Activated CD4-positive, alpha-beta T cell treated with anti-CD3 and anti-CD28 coated beads, Interleukin-2, amount 50 U/mL, for 4 hours (primary cell): ENCODE measurements at places on chromosomes 7 and 10.

DNA sequence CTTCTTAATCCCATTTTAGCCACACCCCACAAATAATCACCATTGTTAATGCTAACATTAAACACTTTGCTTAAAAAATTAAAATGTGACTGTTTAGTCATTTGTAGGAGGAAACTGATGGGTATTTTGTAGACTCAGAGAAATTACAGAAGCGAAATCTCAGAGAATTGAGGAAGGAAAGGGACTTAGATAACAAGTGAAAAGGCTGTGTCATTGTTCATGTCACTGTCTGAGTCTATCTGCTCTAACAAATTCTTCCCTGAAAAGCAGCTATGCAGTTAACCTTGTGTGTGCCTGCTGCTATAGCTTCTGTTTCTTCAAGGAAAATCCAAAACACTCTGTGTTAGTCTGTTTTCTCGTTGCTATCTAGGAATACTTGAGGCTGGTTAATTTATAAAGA is 40.9 kb upstream of the PLXDC2 start:
- DNase-seq, result no peak

DNA sequence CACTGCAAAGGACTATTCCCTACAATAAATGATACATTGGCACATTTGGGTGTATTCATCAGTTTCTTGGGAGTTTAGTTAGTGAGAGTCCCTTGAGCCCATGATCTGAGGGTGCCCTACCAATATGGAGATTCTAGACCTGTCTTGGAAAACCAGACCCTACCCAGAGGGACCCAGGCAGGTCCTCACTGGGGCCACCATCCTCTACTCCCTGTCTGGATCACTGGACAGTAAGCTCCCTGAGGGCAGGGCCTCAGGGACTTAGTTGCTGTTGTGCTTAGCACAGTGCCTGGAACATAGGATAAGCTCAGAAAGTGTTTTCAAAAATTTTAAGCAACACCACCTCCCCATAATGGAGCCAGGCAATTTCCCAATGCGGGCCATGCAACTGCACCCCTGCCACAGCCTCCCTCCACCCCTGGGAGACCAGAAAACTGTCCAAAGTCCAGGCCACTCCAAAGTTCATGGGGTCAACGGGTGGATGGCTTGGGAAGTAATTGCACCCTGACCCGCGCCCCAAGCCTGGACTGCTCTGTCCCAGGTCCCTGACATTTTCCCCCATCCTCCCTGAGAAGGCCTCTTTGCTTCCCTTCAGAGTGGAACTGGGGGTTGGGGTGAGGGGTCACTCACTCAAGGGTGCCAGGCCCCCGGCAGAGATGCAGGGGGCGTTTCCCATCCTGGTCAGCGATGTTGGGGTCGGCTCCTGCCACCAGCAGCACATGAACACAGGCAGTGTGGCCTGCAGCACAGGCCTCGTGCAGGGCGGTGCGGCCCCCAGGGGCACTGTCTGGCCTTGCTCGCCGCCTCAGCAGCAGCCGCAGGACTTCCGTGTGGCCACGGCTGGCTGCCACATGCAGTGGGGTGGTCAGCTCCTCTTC is 1.0 kb downstream of the ASB10 start:
- DNase-seq, result no peak

- DNase-seq, result no peak
Measured at GRCh38 chr10:89073719-89074118, 83.1 kb downstream of the FAS start.

- DNase-seq, result no peak
Measured at GRCh38 chr10:106705681-106706100, 458.8 kb downstream of the SORCS1 start.

GRCh38 chr10:88505680-88506215 is 77.4 kb downstream of the RNLS start:
- DNase-seq, result no peak

- no peak for DNase-seq
Measured at GRCh38 chr10:96417441-96417840, 58.6 kb upstream of the OPALIN start.

DNA sequence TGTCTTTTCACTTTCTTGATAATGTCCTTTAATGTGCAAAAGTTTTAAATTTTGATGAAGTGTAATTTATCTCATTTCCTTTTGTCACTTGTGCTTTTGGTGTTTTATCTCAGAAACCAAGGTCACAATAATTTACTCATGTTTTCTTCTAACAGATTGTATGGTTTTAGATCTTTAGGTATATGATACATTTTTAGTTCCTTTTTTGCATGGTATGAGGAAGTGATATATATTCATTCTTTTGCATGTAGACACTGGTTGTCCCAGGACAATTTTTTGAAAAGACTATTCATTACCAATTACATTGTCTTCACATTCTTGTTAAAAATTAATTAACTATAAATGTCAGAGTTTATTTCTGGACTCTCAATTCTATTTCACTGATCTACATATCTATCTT is 39.8 kb upstream of the GPR22 start:
- DNase-seq, result no peak

GRCh38 chr7:23473844-23474093 is 3.5 kb upstream of the IGF2BP3 start:
- DNase-seq, result no peak

- DNase-seq, result no peak
Measured at GRCh38 chr10:77101341-77101740, 536.3 kb downstream of the KCNMA1 start.

DNA sequence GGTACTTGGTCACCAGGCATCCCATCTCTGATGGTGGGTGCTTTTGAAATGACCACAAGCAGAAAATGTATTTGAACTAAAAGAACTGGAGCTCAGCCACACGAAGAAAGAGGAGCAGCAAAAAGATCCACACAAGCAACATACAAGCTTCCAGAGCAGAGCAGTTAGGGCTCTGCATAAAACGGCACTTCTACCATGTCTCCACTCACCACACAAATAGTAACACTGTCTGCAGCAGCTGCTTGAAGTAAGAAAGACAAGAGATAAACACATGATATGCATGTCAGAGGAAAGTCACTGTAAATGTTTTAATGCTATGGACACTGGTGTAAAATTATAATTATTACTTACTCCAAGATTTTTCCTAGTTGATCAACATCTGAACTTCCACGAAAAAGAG is 32.5 kb upstream of the FAM133B start:
- no peak for DNase-seq

DNA sequence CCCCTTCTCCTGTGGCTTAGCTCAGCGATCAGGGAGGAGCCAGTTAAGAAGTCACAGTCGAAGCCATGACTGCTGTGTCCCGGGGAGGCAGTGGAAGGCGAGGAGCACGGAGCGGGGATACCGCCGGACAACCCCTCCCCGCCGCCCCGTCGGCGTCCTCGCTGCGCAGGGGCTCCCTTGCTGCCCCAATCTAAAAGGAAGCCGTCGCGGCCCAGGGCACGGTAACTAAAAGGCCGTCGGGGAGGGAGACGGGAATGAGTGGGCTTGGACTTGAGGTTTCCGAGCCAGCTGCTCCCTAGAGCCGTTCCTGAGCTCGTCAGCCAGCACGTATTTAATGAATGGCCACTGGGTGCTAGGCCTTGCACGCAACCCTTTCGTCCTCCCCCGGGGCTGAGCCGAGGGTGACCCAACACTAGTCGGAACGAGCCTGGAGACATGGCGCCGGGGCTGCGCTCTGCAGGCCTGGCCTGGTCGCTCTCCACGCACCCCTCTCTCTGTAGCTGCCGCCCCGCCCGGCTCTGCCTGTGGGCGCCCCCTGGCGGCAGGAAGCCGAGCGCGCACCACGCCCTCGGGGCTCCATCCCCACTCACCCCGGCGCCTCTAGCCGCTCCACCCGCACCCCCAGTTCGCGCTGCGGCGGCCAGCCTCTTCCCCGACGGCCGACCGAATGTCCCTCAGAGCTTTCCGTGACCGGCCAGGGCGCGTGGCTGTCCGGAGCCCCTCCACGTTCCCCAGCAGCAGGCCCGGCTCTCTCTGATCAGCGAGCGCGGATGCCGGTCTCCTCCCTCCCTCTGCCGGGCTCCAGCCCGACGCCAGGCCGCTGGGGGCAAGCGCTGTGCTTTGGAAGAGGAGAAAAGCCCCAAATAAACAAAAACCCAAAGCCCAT is 29.3 kb upstream of the KCNK18 start:
- DNase-seq, result peak; percentile 49

- no peak for DNase-seq
Measured at GRCh38 chr10:107924458-107924857, 760.0 kb upstream of the SORCS1 start.

DNA sequence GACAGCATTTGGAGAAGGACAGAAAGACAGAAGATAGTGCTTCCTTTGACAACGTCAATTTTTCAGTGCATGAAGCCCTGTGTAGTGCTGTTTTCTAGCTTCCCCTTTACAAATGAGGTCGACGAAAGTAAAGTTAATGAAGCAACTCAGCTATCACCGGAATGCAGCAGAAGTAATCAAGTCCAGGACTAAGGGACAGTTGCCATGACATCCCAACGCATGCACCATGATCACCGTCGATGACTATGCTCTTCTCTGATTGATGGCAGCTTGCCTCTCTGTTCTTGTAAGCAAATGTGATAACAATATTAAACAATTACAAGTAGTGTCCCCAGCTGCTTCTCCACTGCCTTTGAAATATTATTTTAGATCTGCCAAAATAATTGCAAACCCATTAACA is 205.8 kb downstream of the FRMD4A start:
- DNase-seq, result no peak

DNA sequence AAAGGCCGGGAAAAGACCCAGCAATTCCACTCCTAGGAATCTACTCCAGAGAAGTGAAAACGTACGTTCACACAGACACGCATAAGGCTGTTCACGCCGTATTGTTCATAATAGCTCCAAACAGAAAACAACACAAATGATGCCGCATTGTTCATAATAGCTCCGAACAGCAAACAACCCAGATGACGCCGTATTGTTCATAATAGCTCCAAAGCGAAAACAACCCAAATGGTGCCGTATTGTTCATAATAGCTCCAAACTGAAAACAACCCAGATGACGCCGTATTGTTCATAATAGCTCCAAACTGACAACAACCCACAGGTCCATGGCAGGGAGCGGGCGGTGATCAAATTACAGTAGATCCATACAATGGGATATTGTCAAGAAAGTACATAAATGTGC is 85.2 kb upstream of the DNAAF5 start:
- no peak for DNase-seq

DNA sequence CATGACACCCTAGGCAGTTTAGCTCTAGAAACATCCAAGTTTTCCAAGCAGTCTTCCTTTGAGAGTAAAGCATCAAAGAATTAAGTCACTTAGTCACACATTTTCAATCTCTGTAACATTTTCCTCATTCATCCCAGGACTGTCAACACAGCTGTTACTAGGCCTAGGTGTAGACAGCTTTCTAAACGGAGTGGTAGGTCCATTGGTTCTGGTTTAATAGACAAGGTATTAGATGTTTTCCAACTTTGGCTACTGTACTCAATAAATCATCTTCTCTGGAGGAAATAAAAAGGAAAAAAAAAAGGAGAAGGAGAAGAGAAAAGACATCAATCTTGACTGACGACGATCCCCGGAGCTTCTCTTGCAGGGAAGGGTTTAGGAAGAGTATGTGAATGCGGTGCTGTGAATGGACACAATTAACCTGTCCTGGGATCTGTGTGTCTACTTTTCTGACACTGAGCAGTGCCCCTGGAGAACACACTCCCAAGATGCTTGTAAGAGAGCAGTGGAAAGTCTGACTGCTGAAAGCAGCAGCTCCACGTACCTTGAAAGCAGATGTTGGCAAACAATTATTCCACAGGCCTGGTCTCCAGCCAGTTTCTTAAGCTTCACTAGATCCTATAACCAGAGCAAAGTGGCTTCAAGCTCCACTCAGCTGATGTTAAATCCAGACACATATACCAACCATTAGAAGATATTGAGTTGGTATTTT is 59.1 kb downstream of the CXCL12 start:
- DNase-seq, result no peak

DNA sequence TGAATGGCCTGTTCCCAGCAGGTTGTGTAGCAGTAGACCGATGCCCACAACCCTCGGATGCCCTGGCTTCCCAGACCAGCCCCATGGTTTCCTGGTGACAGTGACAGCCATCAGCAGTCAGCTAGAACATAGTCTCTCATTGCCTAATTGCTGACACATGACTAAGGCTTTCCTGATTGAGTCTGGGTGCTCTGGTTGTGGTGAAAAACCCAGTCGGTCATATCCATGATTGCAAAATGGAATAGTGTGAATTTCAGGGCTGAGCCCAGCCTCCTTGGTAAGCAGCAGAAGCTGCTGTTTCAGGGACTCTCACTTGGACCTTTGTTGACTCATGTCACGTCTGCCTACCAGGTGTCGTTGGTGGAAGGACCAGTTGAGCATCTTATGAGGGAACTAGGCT is 36.6 kb downstream of the POR start:
- DNase-seq, result no peak

- DNase-seq, result no peak
Measured at GRCh38 chr10:112812586-112812985, 137.5 kb upstream of the TCF7L2 start.

- no peak for DNase-seq
Measured at GRCh38 chr10:75395066-75395931, 6.3 kb downstream of the ZNF503 start.

DNA sequence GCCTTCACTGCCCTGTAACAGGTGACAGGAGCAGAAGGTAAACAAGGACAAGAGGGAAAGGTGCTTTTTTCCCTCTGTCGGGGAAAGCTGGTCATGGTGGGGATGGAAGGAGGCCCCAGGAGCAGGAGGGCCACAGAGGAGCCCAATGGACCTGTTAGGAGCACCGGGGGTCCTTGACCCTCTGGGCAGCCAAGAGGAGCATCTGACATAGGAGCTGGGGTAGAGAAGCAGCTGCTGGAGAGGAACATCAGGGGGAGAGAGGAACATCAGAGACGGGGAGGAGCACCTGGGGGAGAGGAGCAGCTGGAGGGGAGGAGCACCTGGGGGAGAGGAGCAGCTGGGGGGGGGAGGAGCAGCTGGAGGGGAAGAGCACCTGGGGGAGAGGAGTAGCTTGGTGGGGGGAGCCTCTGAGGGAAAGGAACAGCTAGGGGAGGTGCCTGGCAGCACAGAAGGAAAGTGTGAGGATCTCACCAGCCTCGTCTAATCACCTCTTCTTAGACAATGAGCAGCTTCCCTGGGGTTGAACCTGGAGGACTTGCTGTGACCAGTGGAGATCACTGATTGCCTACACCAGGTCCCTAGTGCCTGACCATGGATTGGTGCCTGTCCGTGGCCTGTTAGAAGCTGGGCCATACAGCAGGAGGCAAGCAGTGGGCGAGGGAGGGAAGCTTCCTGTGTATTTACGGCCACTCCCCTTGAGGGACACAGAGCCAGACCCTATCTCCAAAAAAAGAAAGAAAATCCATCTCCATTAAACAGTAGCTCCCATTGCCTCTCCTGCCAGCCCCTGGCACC is 37.6 kb downstream of the JAKMIP3 start:
- no peak for DNase-seq

DNA sequence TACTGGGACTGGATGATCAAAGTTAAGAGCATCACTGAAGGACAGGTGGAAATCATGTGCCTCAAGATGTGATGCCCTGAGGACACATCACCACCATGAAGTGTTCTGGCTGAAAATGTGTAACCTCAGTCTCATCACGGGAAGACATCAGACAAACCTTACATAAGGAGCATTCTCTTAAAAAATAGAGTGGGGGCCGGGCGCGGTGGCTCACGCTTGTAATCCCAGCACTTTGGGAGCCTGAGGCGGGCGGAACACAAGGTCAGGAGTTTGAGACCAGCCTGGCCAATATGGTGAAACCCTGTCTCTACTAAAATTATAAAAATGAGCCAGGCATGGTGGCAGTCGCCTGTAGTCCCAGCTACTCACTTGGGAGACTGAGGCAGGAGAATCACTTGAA is 65.6 kb downstream of the LOXL4 start:
- no peak for DNase-seq

- DNase-seq, result no peak
Measured at GRCh38 chr7:128743112-128743772, 4.1 kb downstream of the CALU start.

GRCh38 chr10:59037506-59037905 is 138.9 kb upstream of the PHYHIPL start:
- no peak for DNase-seq

GRCh38 chr10:84214046-84214572 is 11.2 kb downstream of the LRIT2 start:
- DNase-seq, result no peak
